Pulmonary artery endothelial cell (primary cell): ENCODE measurements at places on chromosomes 1 and 21. TPM values are rescaled to one million over a fixed set of nuclear protein-coding genes. Genes with fewer than 3 reads are reported as not detected.

CD2 gene
- total RNA-seq = not detected in 2 replicates

GRCh38 chr1:156898161-156898566 is 4.6 kb downstream of the PEAR1 start:
- DNase-seq = peak; percentile 93

DNA sequence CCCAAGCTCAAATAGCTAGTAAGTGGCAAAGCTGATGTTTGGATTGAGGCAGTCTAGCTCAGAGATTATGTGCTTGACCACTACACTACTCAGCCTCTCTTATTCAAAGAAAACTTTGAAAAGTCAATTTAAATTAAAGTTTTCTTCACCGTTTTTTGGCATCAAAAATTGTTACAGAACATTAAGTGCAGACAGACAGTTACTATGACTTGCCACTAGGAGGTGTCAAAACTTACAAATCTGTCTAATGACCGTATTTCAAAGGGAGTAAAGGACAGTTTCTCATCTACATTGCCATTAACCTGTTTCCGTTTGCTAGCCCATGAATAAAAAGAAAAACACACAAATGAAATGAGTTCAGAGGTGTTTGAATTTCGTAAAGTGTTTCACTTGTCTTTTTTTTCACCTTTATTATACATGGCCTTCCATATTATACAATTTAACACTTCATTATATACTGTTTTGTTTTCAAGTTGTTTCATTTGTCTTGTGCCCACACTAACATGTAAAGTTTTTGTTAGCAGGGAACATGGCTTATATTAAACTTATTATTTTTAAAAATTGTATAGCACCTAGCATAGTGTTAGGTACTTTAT is 57.4 kb upstream of the MTF2 start:
- peak; percentile 11 for DNase-seq

GRCh38 chr1:38094711-38095290 is 48.2 kb upstream of the POU3F1 start:
- no peak for DNase-seq

DNA sequence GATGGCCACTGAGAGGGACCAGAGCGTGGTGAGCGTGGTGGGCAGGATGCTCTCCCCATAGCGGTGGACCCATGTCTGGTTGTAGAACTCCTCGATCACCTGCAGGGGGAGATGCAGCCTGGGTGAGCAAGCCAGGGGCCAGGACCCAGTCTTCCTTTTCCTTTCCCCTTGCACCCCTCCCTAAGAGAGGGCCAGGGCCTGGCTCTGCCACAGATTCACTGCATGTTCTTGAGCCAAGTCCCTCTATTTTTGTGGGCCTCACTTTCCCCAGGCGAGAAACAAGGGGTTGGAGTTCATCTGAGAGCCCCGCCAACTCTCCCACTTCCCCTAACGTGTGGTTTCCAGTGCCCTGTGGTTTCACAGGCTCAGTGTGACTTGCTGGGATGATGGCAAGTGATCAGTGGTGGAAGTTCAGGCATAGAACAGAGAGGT is 27.5 kb downstream of the SLC2A1 start:
- DNase-seq = no peak

- DNase-seq = no peak
Observed at GRCh38 chr1:174623324-174624035, 175.7 kb downstream of the GPR52 start.

LINGO4 gene
- total RNA-seq = not detected in 2 replicates

- DNase-seq = peak; percentile 27
Observed at GRCh38 chr1:78102082-78102481, 56.3 kb downstream of the GIPC2 start.

ANKRD13C gene
- total RNA-seq = 24.8 and 30.3 TPM in 2 replicates

GRCh38 chr1:2127187-2128145 is 67.1 kb downstream of the FAAP20 start:
- no peak for DNase-seq

MMEL1 gene
- total RNA-seq = 2.7 and 3.7 TPM in 2 replicates

DNA sequence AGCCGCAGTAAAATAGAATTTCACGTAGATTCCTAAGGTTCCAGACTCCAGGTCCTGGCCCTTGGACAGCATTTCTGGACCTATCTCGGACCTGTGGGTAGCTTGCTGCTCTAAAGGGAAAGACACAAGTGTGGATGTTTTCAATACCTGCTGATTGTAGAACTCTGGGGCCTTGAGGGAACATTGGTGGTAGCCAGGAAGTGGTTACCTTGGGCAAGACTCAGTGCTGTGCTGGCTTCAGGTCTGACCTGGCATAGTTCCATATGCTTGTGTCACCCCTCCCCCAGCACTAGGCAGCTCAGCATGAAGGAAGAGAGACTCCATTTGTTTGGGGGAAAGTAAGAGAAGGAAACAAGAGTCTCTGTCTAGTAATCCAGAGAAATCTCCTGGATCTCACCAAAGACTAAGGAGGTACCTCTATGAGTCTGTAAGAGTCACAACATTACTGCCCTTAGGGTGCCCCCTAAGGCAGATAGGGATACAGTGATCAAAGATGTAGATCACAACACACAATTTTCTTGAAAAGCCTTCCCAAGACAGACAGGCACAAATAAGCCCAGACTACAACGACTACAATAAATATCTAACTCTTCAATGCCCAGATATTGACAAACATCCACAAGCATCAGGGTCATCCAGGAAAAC is 398.8 kb downstream of the TGFB2 start:
- DNase-seq = no peak

DNA sequence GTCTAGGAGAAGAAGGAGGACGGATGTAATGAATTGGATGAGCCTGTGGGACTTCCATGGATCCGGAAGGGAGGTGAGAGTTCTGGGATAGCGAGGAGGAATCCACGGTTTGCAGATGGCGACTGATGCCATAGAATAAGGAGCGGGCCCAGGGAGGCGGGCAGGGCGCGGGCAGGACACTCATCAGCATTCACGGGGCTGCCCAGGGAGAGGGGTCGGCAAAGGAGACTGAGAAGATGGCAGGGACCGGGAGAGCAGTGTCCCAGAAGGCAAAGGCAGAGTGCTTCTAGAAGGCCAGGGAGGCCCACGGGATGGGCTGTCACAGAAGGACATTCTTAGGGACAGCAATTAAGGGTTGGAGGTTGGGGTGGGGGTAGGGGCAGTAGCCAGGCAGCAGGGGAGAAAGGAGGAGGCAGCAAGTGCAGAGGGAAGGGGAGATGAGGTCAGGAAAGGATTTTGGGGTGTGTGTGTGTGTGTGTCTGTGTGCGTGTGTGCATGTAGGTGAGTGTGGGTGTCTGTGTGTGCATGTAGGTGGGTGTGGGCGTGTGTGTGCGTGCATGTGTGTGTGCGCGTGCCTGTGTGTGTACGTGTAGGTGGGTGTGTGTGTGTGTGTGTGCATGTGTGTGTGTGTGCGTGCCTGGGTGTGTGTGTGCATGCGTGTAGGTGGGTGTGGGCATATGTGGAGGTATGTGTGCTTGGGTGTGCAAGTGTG is 1.1 kb upstream of the COL8A2 start:
- no peak for DNase-seq

GJA8 gene
- not detected in 2 replicates for total RNA-seq

S100A7A gene
- not detected in 2 replicates for total RNA-seq

DNA sequence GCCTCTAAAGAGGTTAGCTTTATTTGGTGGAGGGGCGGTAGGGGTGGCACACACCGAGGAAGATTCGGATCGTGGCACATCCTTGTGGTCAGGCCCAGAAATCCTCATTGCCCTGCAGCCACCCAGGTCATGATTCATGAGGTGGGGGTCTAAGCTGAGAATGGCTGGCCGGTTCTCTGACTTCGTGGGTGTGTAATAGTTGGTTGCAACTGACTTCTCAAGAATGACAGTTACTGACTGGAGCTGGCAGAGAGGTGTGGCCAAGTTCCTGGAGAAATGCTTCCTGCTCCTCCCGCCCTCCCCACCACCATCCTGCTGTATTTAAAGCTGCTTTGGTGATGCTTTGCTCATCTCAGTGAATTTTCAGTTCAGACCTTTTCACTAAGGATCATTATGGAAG is 198.6 kb downstream of the KIF26B start:
- DNase-seq = no peak

- no peak for DNase-seq
Observed at GRCh38 chr1:54952950-54953718, 27.3 kb upstream of the TMEM61 start.

DNA sequence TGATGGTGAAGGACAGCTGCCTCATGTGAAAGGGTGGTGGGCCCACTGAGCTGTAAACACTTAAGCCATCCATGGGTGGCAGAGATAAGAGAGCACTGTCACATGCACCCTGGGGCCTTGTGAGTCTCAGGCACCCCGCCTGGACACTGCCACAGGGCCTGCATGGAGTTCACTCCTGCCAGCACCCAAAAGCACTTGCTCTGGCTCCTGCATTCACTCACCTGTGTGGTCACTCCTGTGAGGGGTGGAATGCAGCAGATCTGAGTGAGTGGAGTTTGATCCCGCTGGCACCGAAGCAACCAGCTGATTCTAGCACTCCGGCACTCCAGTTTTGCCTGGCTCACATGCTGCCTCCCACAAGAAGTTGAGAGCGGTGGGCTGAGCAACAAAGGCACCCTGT is 1142.1 kb upstream of the PRMT6 start:
- no peak for DNase-seq

RBM11 gene
- not detected in 2 replicates for total RNA-seq

GRCh38 chr1:101069158-101069557 is 43.6 kb upstream of the DPH5 start:
- no peak for DNase-seq

DNA sequence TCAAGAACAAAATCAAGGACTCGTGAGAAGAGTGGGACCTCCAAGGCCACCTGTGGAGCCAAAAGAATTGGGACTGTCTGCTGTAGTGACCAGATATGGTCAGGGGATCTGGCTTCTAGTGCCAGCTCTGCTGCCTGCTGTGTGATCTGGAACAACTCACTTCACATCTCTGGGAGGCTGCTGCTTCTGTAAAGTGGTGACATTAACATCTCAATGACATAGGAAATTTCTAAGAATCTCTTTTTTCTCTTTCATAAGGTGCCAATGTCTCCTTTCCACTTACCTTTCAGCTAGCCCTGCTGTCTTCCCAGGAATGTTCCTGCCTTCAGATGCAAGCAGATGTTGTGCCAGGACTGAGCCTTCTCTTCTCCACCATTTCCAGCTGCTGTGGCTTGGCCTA is 5.0 kb upstream of the SRSF4 start:
- no peak for DNase-seq

DNA sequence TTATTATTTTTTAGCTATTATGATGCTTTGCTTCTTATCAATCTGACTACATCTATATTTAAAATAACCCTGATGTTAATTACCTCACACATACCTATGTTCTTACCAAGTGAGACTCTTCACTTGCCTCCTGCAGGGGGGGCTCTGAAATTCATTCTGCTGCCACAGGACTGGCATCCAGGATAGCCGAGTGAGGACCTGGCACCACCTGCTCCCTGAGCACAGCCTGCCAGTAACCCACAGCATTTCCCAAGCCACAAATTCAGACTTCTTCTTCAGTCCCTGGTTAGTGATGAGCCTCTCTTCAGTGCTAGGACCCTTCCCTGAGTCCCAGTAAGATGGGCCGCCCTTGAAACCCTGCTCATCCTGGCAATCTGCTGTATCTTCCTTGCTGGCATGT is 296.5 kb upstream of the PLXNA2 start:
- DNase-seq = no peak

- no peak for DNase-seq
Observed at GRCh38 chr1:150981177-150981804, 801 bp upstream of the ANXA9 start.

TFF3 gene
- total RNA-seq = not detected in 2 replicates

- DNase-seq = no peak
Observed at GRCh38 chr1:232287676-232288569, 342.0 kb downstream of the SIPA1L2 start.

- DNase-seq = no peak
Observed at GRCh38 chr1:1032424-1032823, 12.5 kb downstream of the AGRN start.

GRCh38 chr1:22579541-22580155 is 16.4 kb downstream of the EPHA8 start:
- DNase-seq = no peak

DNA sequence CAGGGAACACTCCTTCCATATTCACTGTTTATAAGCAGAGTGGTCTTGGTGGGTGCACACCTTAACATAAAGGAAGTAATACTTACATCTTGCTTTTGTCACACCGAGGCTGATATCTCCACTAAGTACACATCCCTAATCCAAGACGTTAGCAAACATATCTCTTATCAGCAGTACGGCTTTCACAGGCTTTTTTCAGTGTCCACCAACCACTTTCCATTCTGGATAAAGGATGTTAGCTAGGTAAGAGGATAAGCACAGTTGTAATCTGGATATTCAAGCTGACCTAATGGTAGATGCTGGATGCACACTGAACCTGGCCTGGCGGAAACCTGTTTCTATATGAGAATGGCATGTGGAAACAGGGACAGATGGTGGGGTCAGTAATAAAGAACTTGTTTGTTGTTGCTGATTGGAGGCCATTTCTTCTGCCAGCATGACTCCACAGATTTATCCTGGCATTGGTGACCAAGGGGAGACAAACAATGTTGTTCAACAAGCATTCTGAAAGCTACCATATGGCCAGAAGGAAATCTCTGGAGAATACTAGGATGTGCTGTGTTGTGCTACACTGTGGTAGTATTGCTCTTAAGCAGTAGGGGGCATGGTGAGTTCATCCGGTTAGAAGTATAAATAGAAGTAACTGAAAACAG is 416.4 kb downstream of the PTBP2 start:
- peak; percentile 79 for DNase-seq
